ENCODE measurements at places on chromosomes 6 and 20.

- no peak for DNase-seq
Measured at GRCh38 chr6:130677766-130678165, 149.4 kb upstream of the SMLR1 start.

- peak; percentile 67 for DNase-seq
Measured at GRCh38 chr6:157020881-157021343, 243.7 kb downstream of the ARID1B start.

- no peak for DNase-seq
Measured at GRCh38 chr6:22101163-22101562, 195.7 kb downstream of the PRL start.

- no peak for DNase-seq
Measured at GRCh38 chr6:91080871-91081270, 494.0 kb upstream of the MAP3K7 start.

DNA sequence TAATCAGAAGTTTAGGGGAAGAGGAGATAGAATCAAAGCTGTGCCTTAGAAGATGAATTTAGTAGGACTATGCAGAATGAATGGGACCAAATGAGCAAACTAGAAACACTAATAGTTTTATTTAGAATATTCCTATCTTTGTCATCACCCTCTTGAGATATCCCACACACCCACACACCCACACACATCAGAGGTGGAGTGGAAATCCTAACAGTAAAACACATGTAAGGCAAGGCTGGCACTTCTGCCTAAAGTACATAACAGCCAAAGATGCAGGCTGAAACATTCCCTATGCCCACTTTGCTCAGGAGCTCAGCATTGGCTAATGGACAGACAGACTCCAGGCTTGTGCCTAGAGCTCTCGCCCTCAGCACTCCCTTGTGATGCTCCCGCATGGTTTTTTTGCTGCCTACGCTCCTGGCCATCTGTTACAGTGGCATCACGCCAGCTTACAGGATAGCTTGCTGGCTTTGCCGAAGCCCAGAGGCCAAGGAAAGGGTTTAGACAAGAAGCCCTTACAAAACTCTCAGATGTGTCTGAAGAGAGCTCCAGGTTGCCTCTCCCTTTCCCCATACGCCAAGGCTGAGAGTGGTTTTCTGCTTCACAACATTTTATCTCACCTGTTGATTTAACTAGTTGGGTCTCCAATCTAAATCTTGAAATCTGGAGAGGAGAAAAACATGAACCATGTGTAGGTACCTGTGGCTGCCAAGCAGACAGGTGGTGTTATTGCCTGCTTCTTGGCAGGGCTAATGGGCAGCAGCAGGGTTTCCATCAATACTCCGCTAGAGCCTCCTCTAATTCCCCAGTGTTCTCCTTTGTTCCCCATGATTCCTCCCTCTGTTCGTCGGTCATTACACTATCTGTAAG, 282.6 kb upstream of the ID4 start:
- DNase-seq, result no peak

DNA sequence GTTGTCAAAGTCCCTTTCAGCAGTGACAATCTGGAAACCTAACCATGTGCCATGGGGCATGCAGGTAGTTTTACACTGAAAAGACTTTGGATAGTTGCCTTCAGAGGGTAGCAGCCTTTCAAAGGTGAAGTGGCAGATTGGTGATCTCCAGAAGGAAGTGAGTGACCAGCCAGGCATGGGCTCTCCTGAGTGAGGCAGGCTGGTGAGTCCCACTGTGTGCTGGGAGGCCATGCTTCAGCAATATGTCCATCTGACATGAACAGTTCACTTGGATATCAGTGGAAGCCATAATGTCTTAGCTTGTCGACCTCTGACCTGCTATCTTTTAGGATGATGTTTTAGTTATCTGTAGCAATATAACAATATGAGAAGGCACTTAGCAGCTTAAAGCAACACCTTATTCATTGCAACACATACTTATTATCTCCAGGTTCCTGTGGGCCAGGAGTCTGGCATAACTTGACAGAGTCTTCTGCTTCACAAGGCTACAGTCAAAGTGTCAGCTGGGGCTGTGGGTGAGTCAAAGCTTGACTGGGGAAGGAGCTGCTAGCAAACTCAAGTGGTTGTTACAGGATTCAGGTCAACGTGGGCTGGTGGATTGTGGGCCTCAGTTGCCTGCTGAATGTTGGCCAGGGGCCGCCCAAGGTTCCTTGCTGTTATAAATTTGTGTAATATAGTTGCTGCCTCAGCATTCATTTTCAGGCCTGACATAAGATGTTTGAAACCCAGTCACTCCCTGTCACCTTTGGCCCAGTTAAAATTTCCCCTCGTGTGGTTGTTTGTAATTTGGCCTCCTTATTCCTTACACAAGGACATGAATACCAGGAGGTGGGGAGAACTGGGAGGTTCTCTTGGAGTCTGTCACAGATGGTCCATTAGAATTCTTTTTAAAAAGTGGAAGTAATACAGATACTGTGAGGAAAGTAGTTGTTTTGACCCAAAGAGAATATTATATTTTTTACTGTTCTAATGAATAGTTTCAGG, 100.2 kb downstream of the UST start:
- DNase-seq, result peak; percentile 24

GRCh38 chr6:35147026-35147425, 5.9 kb upstream of the TCP11 start:
- no peak for DNase-seq
